ENCODE measurements at places on chromosomes 1 and 21.

GRCh38 chr1:34696230-34696629, 58.6 kb upstream of the GJB5 start:
- DNase-seq, result no peak

DNA sequence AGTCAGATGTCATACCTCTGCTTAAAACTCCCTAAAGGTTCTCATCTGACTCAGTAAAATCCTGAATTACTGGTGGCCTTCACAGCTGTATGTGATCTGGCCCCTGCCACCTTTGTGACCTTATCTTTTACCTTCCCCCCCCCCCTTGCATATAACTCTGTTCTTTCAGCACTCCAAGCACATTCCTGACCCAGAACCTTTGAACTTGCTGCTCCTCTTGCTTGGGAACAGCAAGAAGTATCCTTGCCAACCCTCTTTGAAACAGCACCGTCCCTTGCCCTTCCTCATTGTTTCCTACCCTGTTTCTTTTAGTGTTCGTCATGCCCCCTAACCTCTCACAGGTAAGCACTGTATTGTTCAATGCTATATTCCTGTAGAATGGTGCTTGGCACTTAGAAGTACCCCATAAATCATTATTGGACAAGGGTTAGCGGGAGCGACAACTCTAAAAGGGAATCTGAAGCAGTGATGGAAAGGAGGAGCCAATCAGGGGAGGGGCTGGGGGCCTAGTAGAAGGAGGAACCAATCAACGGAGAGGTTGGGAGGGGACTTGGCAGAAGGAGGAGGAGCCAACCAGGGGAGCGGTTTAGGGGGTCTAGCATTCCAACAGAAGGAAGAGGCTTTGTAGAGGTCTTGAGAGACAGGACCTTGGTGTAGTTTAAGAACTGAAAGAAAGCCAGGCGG, 13.9 kb downstream of the CACHD1 start:
- DNase-seq, result no peak

DNA sequence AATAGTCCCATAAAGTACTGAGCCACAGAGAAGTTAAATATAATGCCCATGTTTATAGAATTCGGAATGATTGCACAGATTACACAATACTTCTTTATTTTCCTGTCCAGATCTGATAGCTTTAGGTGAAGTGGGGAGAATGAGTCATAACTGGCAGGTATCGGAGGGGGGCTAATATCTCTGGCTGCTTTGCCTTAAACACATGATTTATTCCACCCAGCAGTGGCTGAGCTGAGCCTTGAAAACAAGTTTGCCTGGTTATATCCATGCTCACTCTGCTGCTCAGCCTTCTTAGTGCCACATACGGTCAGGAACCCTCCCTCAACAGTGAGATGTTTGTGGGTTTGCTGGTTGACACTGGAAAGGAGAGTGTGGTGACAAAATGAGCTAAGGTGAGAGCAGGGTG, 119.7 kb upstream of the ZNF648 start:
- DNase-seq, result no peak

- DNase-seq, result no peak
Observed at GRCh38 chr1:20373286-20373685, 82.6 kb downstream of the VWA5B1 start.

GRCh38 chr1:51729156-51729823, 112.4 kb downstream of the OSBPL9 start:
- DNase-seq, result peak; percentile 95

DNA sequence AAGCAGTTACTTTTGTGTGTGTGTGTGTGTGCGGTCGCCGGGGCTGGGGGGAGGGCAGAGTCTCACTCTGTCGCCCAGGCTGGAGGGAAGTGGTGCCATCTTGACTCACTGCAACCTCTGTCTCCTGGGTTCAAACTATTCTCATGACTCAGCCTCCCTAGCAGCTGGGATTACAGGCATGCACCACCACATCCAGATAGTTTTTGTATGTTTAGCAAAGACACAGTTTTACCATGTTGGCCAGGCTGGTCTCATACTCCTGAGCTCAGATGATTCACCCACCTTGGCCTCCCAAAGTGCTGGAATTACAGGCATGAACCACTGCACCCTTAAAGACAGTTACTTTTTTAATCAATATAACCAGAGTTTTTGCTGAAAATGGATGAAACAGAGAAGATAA, 207.0 kb downstream of the PTPRC start:
- DNase-seq, result no peak

DNA sequence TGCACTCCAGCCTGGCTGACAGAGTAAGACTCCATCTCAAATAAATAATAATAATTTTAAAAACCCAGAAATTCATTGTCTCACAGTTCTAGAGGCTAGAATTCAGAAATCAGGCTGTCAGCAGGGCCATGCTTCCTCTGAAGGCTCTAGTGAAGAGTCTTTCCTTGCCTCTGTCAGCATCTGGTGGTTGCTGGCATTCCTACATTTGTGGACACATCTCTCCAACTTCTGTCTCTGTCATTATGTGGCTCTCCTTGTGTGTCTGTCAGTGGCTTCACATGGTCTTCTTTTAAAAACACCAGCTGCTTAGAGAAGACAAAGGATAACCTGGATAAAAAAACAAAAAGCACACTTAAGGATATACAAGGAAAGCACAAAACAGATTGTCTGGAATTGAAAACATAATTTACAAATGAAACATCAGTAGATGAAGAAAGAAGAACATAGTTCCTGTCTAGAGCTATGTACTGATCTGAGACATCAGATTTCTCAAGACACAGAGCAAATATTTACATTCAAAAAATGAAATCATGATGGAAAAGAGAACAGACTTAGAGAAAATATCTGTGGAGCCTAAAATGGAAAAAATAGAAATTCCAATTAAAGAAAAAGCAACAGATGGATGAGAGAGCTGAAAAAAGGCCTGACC, 32.7 kb upstream of the ASB17 start:
- no peak for DNase-seq

DNA sequence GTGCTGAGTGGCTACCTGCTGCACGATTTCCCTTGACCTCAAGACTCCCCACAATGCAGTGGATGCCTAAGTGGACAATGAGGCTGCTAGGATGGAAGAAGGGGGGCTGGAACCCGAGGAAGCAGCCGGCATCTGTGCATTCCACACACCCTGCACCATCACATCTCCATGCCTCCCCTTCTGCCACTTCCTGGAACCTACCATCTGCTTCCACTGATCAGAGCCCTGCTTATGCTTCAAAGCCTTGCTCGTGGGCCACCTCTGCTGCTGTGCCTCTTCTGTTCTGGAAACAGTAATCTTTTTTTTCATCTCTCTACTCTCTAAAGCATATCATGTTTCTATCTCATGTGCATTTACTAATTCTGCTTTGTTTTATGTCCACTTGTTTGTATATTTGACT, 66.2 kb upstream of the WDR26 start:
- no peak for DNase-seq
